ENCODE measurements at places on chromosomes 2 and 18.

DNA sequence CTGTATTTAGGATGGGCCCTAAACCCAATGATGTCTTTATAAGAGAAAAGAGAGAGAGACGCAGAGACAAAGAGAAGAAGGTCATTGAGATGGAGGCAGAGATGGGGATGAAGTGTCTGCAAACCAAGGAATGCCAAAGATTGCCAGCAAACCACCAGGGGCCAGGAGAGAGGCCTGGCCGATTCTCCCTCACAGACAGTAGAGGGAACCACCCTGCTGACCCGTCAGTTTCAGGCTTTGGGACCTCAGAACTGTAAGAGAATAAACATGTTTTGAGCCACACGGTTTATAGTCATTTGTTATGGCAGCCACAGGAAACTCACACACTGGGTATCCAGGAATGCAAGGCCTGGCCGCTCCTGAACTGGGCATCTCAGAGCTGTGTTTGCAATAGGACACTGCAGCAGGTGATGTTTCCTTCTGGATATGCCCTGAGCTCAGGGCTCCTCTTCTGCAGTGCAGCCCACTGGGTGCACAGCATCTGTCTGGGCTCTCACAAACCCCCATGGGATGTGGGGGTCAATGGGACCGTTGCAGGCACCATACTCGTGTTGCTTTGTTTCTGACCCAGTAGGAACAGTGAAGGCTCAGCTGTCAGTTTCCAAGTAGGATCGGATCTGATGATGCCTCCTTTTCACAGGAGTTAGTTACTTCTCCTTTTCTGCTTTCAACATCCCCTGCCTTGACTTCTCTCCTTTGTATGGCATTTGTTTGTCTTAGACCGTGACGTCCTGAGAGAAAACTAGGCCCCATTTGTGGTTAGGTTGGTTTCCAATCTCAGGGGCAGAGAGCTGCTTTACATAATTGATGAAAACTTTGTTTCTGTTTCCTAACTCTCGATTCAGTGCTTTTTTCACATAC is 20.8 kb downstream of the PTPN18 start:
- no peak for DNase-seq

- no peak for DNase-seq
These were observed 56.7 kb upstream of the EML6 start for GRCh38 chr2:54666634-54667265.

DNA sequence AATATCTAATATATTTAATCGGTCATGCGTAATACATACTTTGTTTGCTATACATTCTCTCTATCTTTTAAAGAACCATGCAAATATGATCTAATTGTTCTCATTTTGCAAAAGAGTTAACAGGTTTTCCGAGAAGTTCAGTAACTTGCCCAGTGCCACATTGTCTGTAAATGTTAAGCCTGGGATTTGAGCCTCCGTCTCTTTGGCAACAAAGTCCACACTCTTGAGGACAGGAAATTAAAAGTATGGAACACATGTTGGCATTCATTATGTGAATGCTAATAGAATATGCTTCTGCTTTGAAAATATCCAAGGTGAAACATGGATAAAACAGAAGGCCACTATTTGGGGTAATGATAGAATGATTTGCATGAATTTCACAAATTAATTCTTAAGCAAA is 85.2 kb downstream of the LRP1B start:
- no peak for DNase-seq

DNA sequence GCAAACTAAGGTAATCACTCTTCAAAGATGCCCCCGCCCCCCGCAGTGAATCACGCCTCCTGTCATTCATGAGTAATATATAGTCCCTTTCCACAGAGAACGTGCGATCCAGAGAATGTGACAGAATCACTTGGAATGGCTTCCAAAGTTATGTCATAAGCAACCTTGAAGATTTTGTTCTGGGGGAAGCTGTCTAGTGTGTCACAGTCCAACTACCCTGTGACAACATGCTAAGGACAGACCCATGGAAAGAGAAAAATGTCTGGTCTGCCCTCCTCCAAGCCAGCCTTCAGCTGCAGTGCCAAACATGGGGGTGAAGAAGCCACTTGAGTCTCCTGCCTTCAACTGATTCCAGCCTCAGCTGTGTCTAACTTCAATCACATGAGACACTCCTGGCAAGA is 259.1 kb downstream of the SS18 start:
- DNase-seq, result no peak

DNA sequence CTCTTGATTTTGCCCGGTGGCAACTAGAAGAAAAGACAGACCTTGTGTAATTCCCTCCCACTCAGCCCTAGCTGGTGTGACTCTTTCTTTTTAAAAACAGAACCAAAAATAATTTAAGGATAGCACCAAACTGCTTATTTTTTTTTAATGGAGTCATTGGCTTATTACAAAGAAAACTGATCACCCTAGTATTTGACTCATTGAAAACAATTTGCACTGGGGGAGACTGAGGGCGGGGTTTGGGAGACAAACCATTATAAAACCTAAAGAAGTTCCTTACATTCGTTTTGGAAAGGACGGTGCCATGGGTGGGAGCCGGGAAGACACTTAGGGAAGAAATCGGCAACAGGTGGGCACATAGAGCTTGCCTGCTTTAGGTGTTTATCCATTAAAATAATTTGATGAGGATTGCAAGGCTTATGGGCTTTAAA is 2.5 kb downstream of the PAX3 start:
- DNase-seq, result no peak

GRCh38 chr2:189222468-189223105 is 43.0 kb upstream of the COL5A2 start:
- DNase-seq, result no peak

GRCh38 chr2:7895289-7895688 is 786.6 kb upstream of the ID2 start:
- DNase-seq, result no peak

DNA sequence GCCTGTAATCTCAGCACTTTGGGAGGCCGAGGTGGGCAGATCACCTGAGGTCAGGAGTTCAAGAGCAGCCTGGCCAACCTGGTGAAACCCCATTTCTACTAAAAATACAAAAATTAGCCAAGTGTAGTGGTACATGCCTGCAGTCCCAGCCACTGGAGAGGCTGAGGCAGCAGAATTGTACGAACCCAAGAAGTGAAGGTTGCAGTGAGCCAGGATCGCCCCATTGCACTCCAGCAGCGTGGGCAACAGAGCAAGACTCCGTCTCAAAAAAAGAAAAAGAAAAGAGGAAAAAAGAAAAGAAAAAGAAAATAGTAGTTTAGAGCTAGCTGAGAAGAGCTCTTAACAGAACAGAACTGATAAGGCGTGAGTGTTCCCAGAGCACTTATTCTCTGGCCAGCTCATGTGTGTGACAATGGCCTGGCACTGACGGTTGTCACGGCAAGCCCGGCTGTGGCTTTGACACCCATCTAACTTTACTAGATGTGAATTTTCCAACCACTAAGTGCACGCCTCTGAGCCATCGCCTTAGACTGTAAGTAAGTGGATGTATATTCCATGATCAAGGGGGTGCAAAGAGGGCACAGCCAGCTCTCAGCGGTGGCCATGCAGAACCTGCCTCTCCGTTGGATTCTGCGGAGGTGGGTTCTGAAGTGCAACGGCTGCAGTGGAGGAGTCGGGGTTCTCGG is 80.0 kb downstream of the ZNF516 start:
- DNase-seq, result no peak

DNA sequence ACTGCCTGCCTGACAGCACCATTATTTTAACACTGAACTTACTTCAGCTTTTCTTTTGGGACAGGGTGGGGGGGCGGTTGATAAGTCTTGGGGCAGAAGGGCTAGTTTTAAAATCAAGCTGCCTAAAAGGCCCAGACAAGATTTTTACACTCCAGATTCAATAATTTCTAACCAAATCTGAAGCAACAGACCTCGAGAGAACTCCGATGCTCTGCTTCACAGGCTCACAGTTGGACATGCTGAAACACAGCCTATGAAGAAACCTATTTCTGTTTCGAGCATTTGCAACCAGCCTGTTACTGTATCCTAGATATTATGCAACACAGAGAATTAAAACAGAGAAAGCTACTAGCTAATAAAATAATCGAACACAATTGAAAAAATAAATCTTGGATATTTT is 1.3 kb upstream of the MYT1L start:
- DNase-seq, result peak; percentile 7

GRCh38 chr2:202149936-202150335 is 76.9 kb downstream of the KIAA2012 start:
- no peak for DNase-seq

GRCh38 chr2:70706026-70706795 is 61.8 kb downstream of the ADD2 start:
- DNase-seq, result no peak
